Stimulated activated CD8-positive, alpha-beta memory T cell treated with anti-CD3 and anti-CD28 coated beads, Interleukin-4, amount 100 ng/mL, for 4 hours (primary cell): ENCODE measurements at places on chromosomes 1 and 21.
A peak's percentile ranks its signal among the peaks of the same experiment; 100 is the strongest.

- DNase-seq: no peak
Observed at GRCh38 chr1:164928232-164928812, 369.3 kb downstream of the PBX1 start.

DNA sequence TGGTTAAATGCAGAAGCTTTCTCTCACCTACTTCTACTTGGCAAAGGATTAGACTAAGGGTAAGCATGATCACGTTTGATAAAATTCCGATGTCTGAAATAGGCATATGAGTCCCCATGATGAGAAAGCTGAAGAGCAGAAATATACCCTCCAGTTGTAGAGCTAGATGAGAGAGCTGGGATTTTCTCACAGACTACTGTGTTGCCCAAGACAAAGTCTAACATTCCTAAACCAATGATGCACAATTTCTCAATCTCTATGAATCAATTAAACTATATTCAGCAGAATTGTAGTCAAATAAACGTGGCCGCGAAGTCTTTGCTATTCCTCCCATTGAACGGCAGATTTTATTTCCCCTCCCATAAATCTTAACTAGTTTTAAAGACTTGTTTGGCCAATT, 699.2 kb downstream of the KCNT2 start:
- no peak for DNase-seq

GRCh38 chr1:227572752-227573151, 9.4 kb downstream of the ZNF678 start:
- no peak for DNase-seq

- DNase-seq: no peak
Observed at GRCh38 chr1:107867422-107867821, 97.6 kb downstream of the VAV3 start.

DNA sequence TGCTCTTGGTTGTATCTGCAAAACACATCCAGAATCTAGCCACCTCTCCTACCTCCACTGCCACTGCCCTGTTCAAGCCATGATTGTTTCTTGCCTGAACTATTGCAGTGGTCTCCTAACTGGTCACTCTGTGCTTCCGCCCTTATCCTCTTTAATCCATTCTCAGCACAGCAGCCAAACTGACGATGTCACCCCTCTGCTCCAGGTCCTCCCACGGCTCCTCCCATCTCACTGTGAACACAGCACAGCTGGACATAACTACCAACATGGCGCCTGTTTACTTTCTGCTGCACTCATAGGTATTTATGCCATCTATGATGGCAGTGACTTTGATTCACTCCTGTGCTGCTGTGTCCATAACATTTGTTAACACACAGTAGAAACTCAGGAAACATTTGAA, 406.7 kb downstream of the DISC1 start:
- DNase-seq: no peak

GRCh38 chr1:109273570-109274288, 9.2 kb downstream of the PSRC1 start:
- DNase-seq: no peak

DNA sequence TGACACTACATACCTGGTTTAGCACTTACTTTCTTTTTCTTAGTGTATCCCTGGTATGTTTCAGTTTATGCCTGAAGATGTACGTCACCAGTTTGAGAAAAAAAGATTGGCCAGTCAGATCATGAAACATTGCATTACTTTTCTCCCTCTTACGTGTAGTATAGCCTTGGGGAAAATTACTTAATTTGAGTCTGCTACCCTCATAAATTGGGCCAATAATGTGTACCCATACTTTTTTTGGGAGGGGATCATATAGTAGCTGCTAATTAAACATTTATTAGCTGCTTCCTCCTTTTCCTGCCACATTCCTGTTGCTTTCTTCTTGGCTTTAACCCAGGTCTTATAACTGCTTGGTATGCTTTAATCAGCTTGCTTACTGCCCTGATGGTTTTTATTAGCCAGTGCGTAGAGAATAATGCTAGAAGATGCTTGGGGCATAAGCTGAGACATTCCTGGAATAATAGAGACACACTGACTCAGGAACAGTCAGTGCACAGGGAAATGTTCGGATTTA, 32.1 kb downstream of the RABGAP1L start:
- DNase-seq: no peak

DNA sequence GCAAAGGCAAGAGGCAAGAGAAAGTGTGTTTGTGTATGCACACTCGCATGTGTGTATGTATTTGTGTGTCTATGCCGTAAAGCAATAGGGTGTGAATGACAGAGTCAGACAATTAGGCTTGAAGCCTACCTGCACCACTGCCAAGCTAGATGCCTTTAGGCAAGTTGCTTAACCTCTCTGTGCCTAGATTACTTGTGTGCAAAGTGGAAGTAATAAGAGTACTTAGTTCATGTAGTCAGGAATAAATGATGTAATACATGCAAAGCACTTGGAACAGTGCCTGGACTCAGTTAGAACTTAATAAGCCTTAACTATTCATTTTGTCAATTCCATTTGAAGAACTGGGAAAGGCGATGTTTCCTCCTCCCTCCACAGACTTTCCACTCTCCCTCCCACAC, 31.7 kb downstream of the LAMB3 start:
- DNase-seq: no peak

- DNase-seq: no peak
Observed at GRCh38 chr1:47524272-47524671, 86.4 kb downstream of the FOXD2 start.

GRCh38 chr1:203704120-203704519, 60.9 kb upstream of the LAX1 start:
- no peak for DNase-seq

GRCh38 chr1:77594366-77595112, 87.9 kb downstream of the ZZZ3 start:
- no peak for DNase-seq

DNA sequence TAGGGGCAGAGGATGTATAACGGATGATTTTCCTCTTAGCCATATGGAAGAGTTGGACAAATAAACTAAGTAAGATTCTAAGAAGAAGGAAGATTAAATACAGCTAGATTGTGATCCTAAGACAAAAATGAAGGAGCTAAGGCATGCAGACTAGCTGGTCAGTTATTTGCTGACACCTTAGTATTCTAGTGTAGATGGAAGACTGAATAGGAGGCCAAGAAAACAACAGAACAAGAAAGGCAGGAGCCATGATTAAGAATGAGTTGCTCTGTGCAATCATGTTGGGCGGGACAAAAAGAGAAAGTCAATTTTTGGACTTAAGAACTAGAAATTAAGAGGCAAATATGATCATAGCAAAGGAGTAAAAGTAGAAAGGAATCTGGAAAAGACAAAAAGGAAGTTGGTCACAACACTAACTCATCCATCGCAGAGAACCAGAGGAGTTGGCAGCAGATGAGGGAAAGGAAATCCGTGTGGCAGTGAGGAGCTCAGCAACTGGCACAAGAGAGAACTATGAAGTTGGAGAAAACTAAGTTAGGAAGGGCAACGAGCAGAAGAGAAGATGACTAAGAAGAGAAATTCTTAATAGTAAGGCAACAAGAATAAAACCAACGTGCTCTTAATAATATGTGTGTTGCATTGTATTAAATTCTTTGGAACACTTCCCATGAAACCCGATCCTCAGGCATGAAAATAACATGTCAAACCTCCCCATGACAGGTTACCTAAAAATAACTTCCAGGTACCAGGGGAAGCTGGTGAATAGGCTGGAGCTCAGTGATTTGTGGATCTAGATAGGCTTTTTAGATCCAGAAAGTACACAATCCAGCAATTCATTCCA, 234.4 kb downstream of the LTN1 start:
- DNase-seq: no peak

DNA sequence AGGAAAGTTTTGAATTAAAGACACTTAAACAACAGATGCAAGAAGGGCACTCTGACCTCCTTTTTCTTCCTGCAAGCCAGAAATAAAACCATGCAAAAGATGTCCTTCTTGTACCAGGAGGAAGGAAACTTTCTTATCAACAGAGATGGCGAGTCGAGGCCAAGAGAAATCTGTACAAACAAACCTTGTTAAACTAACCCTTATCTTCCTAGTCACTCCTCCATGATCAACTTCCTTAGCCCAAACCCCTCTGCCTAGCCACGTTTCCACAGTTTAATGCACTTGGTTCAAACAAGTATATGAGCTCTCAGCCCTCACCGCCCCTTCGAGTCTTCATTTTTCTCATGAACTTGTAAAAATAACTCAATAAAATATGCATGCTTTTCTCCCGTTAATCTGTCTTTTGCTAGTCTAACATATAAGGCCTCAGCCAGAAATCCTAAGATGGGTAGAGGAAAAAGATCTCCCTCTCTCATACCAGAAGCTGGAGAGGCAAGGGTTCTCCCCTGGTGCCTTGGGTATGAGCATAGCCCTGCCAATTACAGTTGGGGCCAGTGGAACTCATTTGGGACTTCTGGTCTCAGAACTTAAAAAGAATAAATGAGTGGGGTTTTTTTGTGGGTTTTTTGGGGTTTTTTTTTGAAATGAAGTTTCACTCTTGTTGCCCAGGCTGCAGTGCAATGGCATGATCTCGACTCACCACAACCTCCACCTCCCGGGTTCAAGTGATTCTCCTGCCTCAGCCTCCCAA, 141.7 kb upstream of the SOD1 start:
- no peak for DNase-seq

GRCh38 chr1:78607944-78608343, 12.3 kb upstream of the IFI44L start:
- DNase-seq: no peak

DNA sequence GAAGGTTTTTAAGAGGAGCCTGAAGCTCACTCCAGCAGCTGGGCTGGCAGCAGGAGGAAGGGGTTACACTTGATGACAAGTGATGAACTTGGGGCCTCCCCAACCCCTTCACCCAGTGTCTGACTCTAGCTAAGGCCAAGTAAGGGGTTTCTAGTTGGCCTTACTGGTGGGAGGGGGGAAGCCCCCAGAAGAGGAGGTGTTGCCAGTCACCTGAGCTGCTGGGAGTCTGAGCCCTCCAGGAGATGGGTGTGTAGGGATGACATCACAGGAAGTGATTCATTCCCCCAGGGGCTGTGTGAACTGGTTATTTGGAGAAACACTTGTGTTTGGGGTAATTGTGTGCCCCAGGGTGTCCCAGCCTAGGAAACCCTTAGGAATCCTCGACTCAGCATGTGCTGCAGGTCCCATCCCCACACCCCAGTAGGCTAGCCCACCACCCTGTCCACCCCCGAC, 3.1 kb downstream of the PADI1 start:
- DNase-seq: peak; percentile 16
